ENCODE measurements at places on chromosomes 4 and X. TPM values are rescaled to one million over a fixed set of nuclear protein-coding genes. Genes with fewer than 3 reads are reported as not detected.

GRCh38 chr4:16894406-16894805 is 4.0 kb downstream of the LDB2 start:
- DNase-seq: no peak

DNA sequence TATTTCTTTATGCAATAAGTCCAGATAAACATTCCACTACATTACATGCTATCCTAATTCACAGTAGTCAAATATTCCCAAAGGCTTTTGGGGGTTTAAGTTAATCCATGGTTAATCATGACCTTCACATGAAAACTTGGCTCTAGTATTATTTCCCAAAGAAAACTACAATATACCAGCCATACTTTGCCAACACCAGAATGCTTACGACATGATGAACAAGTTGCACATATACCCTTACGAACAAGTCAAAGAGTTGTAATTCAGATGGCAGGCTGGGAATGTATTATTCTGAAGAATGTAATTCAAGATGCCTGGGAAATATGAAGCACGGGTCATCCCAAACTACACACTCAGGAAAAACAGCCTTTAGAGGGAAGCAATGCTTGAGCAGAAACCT is 499.6 kb downstream of the PPARGC1A start:
- DNase-seq: no peak

GRCh38 chr4:74527049-74527448 is 82.1 kb downstream of the AREG start:
- DNase-seq: no peak

DNA sequence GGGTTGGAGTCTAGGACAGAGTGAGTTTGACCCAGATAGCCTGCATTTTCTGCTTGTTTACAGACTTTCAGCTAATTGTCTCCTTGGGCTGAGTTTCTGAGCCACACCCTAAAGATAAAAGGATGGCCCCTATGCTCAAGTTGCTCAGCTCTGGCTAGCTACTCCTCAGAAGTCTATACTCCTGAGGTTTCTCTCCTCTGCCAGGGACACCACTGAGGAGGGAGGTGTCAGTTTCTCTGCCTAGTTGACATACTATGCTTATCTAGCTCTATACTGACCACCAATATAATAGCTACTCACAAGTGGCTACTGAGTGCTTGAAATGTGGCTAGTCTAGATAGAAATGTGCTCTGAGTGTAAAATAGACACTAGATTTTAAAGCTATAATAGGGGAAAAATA is 23.6 kb downstream of the HADH start:
- no peak for DNase-seq

DNA sequence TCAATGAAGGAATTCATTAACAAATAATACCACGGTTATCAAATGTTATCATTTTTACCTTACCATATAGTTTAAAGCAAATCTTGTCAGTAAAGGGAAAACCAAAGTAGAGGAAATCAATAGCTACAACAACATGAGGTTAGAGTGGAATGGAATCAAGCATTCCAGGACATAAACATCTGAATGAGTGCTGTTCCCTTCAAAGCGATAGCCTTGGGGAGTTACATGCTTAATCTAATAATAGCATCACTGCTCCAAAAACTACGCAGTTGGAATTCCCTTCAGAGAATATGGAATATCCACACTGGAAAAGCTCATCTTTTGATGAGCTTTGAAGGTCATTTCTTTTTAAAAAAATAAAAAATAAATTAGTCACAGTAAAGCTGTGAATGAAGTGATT is 31.2 kb downstream of the PDE5A start:
- no peak for DNase-seq

- no peak for DNase-seq
Observed at GRCh38 chrX:74536832-74537371, 77.5 kb downstream of the RLIM start.

DNA sequence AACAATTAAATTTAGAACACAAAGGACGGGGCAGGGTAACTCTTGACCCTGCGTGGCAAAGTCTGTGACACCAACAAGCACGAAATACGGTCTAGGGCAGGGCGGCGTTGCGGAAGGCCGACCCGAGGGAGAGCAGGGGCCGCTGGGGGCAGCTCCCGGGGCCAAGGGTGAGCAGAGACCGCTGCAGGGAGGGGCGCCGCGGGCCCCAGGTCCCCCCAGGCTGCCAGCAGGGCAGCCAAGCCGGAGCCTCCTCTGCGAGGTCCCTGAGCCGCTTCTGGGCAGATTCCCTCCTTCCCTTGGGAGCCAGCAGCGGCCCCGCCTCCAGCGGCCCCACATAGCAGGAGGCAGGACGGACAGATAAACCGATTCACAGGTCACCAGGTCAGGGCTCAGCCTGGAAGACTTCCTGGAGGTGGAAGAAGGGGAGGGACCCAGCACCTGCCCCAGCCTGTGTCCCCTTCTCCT is 90.2 kb downstream of the FAM53A start:
- DNase-seq: no peak

FGG gene
- total RNA-seq: 11,566 TPM

ITGB1BP2 gene
- total RNA-seq: 3.3 TPM

ITIH6 gene
- total RNA-seq: not detected

CPLX1 gene
- 0.84 TPM for total RNA-seq

TLL1 gene
- total RNA-seq: 0.25 TPM

CENPVL1 gene
- total RNA-seq: not detected

MAGED4 gene
- total RNA-seq: 0.25 TPM

S100P gene
- total RNA-seq: 3.1 TPM

Data from liver (tissue), 10 donors.